ENCODE measurements at places on chromosomes 16 and 17.
A peak's percentile ranks its signal among the peaks of the same experiment; 100 is the strongest.

DNA sequence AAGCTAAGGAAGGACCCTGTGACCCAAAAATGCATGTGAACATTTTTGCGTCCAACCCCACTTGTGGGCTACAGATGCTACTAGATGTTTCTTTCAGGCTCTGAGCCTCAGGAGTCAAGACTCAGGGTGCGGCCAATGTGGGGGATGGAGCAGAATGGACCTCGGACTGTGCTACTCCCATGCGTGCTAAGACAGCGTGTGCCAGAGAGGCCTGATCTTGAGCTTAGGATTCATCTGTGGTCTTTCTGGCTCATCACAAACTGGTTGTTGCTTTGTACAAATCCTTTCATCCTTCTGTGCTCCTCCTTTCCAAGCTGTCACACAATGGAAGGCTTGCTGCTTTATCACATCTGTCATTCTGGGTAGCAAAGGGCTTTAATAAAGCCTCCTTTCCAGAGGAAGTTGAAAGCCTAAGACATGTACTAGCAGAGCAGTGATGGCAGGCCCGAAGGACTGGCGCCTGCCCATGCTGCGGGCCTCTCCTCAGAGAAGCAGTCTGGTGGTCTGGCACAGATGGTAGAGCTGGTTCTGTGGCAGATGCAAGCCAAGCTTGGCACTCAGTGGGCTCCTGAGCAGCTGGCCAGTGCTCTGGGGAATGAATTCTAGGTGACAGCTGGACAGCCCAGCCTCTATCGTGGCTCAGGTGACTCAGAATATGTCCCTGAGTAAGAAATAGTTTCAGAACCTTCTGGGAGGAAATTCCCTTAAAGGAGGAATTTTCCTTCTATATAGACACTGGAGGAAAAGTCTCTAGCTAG lies 27.8 kb downstream of the COG4 start:
- no peak for DNase-seq

GRCh38 chr16:11342021-11342855 lies 3.0 kb upstream of the RMI2 start:
- DNase-seq: peak; percentile 21

- no peak for DNase-seq
Observed at GRCh38 chr17:82534401-82534812, 14.9 kb downstream of the FOXK2 start.

DNA sequence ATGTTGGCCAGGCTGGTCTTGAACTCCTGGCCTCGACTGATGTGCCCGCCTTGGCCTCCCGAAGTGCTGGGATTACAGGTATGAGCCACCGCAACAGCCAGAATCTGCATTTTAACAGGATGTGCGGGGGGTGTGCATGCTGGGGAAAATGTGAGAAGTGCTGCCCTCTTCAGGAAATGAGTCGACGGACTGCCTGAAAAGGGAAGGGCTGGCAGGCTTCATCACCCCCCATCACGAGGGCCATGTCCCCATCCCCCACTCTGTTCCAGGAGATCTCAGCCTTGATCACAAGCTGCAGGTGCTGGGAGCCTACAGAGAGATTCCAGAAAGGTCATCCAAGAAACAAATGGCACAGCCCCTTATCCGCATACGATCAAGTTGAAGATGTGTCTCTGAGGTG lies 195.3 kb upstream of the RPL38 start:
- DNase-seq: peak; percentile 4

GRCh38 chr17:4717791-4718190 lies 7.4 kb downstream of the ARRB2 start:
- no peak for DNase-seq

- DNase-seq: peak; percentile 55
Observed at GRCh38 chr16:26598061-26598460, 468.7 kb upstream of the C16orf82 start.

DNA sequence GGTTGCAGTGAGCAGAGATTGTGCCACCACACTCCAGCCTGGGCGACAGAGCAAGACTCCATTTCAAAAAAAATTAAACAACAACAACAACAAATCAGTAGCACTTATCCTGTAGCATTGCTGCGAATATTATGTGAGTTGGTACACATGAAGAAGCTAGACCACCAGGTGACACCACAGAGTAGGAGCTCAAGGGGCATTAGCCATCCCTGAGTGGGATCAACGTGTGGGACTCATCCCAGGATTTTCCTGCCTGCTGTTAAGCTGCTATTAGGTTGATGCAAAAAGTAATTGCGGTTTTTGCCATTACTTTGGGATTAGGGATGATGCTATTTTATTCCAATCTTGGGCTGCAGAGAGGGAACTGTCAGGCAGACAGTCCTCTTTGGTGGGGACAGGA lies 47.2 kb downstream of the OTOA start:
- DNase-seq: no peak

DNA sequence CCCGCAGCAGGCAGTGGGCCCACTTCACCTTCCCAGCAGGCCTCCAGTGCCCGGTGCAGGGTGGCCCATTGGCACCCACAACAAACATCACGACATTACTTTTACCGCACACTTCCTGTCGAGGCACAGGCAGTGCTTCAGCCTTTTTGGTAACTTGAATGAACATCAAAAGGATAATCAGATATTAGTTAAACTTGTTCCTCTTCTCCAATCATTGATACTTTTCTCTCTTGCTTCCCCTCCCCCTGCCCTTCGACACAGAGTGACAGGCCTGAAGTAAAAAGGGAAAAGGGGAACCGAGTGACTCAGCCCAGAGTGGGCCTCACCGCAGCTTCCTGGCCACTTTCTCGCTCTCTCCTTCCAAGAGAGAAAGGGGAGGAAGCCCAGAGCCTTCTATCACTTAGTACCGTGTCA lies 507.0 kb downstream of the MAF start:
- peak; percentile 10 for DNase-seq

GRCh38 chr16:12362482-12363458 lies 386.2 kb downstream of the SNX29 start:
- DNase-seq: no peak

DNA sequence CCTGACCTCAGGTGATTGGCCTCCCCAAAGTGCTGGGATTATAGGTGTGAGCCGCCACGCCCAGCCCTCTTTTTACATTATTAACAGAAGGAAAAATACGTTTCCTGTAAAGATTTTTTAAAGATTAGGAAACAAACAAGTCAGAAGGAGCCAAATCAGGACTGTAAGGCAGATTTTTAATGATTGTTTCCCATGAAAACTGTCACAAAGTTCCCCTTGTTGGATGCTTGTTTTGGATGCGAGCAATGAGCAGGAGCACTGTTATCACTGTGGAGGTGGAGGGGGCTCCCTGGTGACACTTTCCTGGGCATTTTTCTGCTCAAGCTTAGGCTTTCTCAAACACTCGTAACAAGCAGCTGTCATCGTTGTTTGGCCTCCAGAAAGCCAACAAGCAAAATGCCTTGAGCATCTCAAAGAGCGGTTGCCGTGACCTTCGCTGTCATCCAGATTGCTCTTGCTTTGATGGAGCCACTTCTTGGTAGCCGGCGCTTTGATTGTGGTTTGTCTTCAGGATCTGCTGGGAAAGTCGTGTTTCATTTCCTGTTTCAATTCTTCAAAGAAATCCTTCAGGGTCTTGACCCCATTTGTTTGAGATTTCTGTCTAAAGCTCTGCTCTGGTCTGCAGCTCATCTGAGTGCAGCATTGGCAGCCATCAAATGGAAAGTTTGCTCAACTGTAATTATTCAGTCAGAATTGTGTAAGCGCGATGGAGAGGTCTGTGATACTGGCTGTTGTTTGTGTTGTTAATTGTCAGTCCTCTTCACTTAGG lies 128.7 kb downstream of the RPTOR start:
- no peak for DNase-seq

GRCh38 chr17:28395426-28395825 lies 10.6 kb downstream of the SLC46A1 start:
- DNase-seq: no peak

GRCh38 chr17:63692195-63692816 lies 7.6 kb downstream of the LIMD2 start:
- DNase-seq: no peak

GRCh38 chr17:56819431-56820145 lies 14.1 kb downstream of the C17orf67 start:
- peak; percentile 57 for DNase-seq

DNA sequence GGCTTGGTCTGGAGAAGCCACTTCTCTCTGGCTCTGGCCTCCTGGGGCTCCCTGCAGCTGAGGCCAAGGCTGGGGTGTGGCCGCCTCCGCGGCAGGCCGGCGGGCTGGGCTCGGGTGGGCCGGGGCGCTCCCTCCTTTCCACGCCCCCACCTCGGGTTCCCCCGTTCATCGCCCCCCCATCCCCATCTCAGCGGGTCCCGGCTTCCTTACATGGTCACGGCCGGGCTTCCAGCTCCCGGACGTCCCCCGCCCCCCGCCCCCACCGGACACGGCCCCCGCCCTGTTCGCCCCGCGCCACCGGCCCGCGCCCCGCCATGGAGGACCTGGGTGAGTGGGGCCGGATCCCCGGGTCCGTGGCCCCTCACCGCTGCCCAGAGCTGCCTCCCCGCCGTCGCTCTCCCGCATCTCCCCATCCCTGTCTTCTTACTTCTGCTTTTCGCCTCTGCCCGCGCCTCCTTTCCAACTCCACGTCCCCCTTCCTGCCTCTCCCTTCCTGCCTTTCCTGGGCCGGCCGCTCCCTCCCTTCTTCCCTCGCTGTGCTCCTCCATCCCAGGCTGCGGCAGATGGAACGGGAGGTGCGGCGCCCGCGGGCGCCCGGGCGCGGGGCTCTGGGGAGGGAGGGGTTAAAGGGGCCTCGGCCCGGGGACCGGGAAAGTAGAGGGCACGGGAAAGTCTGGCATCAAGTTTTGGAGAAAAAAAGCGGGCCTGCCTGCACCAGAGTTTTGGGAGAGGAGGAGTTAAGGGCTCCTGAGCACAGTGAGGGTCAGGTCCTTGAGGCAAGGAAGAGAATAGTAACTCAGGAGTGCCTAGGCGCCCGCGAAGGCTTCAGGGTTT lies at the start of gene TGFB1I1:
Gene TGFB1I1 (plus strand): TSS at position 278 of the 834 bp plus-strand sequence. CDS start 37 bp downstream, at position 315.
- DNase-seq: no peak

GRCh38 chr16:73794994-73795393 lies 501.6 kb upstream of the PSMD7 start:
- DNase-seq: no peak

DNA sequence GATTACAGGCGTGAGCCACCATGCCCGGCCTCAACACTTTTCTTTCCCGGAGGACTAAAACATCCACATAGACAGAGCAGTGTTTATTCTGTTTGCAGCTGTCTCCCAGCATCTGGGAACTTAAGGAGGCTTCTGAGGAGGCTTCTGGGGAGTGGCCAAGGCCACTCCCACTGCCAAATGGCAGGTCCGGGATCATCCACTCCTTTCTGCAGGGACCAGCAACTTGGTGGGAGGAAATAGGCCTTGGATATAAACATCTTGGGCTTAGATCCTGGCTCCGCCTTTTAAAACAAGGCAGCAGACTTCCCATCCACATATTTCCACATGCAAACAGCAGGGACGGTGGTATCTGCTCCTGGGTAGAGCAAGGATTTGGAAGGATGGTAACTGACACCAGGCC lies 14.1 kb upstream of the SPATA32 start:
- DNase-seq: no peak

- no peak for DNase-seq
Observed at GRCh38 chr17:50934672-50935220, 68.6 kb upstream of the TOB1 start.

DNA sequence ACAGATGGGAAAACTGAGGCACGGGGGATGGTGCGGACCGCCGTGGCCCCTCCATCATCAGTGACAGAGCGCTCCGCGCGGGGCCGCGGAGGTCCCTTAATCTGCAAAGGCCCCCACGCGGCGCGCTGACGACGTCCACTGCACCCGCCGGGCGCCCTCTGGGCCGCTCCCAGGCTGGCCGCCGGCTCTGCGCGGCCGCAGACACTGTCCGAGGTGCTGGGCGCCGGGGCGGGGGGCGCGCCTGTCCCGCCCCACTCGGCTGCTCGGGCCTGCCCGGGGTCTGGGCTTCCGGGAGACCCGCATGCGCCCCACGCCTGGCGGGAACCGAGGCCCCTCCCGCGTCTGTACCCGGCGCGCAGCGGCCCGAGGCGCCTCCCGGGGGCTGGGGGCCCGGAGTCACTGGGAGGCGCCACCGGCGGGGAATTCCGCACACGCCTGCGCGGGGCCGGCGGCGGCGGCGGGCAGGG lies 550 bp upstream of the RNF213 start:
- DNase-seq: peak; percentile 83

- DNase-seq: no peak
Observed at GRCh38 chr16:27792486-27793248, 242.7 kb downstream of the KATNIP start.

DNA sequence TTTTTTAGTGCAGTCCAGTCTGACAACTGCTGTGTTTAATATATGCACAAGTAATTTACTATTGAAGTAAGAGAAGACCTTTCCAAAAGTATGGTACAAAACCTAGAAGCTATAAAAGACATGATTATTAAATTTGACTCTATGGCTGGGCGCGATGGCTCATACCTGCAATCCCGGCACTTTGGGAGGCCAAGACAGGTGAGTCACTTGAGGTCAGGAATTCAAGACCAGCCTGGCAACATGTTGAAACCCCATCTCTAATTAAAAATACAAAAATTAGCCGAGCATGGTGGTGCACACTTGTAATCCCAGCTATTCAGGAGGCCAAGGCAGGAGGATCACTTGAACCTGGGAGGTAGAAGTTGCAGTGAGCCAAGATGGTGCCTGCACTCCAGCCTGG lies 41.4 kb upstream of the VWA3A start:
- DNase-seq: no peak

DNA sequence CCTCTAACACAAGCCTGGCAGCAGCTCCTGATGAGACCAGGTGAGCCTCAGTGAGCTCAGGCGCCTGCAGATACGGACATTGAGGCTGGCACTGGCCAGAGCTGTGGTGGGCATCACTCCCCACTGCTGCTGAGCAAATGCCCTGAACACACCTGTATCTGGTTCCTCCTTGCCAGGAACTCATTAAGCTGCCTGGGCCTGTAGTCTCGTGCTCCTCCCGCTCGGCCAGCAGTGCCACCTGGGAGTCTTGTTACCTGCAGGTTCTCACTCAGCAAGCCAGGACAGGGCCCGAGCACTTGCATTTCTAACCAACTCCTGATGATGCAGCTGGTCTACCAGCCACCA lies 13.3 kb downstream of the EIF4A3 start:
- no peak for DNase-seq

GRCh38 chr17:77070888-77071279 lies 69.9 kb upstream of the SEC14L1 start:
- DNase-seq: no peak

- DNase-seq: no peak
Observed at GRCh38 chr16:935684-936083, 35.1 kb downstream of the LMF1 start.

DNA sequence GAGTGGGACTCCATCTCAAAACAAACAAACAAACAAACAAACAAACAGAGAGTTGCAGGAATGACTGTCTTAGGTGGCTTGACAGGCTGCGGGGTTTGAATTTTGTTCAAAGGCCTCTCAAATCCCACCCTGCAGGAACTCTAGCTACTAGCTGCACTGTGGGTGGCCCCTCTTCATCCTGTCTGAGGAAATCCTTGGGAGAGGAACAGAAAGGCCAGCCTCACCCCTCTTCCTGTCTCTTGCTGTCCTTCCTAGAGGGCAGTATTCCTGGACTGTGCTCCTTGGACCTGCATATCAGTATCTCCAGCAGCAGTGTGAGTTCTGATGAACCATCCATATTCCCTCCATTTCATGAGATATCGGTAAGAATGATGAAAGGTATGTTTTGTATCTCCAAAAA lies 2.0 kb upstream of the CCDC92B start:
- DNase-seq: no peak

All from stimulated activated CD4-positive, alpha-beta T cell treated with anti-CD3 and anti-CD28 coated beads, Interleukin-4, amount 100 ng/mL, for 1 hour (primary cell).